ENCODE measurements at places on chromosomes 16 and 17.

GRCh38 chr16:49986351-49987124 is 38.5 kb upstream of the CNEP1R1 start:
- no peak for DNase-seq

DNA sequence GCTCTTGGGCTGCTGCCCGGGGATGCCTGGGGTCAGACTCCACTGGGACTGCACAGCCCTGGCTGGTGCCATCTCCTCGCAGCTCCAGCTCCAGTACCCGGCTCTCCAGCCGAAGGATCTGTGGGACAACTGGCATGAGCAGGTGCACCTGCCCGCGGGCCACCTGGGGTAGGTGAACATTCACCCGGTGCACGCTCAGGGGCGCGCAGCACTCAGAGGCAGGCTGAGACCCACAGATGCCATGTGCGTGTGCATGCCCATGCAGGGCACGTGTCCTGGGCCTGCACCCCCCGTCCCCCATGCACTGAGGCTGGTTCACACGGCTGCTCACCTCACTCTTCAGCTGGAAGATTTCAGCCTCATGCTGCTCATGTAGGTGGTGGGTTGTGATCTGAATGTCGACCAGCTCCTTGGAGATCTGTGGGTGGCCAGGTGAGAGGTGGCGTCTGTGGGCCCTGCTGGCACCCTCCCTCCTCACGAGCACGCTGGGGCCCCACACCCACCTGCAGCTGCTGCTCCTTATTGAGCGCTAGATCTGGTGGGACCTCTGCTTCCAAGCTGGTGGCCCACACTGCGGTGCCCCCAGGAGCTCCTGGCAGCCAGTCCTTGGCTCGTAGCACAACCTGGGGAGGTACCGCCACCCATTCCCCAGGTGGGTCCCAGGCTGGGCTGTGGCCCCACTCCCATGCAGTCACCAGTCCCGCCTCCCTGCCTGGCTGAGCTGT is 618 bp downstream of the CCDC78 start:
- no peak for DNase-seq

GRCh38 chr16:75074920-75075687 is 41.5 kb downstream of the LDHD start:
- DNase-seq, result peak; percentile 63

DNA sequence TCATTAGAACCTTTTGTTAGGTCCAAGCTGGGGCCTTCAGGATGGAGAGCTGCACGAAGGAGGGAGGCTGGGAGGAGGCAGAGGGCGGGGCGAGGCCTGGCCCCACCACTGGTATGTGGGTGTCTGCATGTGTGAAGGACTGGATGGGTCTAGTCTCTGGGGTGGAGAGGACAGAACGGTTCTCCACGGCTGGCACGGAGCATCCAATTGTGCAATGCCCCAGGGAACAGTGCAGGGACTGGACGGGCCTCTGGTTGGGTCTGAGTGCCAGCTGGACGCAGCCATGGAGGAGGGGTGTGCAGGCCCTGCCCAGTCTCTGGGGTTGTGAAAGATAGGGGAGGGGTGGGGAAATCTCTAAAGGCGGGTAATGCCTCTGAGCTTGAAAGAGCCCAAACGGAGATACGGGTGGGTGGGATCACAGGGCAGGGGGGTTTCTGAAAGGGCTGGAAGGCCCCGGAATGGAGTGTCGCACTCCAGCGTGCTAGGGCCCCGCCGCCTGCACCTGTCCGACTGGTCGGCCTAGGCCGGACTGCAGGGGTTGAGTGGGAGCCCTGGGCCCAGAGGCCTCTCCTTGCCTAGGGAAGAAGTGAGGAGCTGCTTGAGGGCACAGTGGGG is 1.6 kb downstream of the PPL start:
- DNase-seq, result no peak

- no peak for DNase-seq
Observed at GRCh38 chr16:87366288-87366687, 17.3 kb downstream of the FBXO31 start.

DNA sequence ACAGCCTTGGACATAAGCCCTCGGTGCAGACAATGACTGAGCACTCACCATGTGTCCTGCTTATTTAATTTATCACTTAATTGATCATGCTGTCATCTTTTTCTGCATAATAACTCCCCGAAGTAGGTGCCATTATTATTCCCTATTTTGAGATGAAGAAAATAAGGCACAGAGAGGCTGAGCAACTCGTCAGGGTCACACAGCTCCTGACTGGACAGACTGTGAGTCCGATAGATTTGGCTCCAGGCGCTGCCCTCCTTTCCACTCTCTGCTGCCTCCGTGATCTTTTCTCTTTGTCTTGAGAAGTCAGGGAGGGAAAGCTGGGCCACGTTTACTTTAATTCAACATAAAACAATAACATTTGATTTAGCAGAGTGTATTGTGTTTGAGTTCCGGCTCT is 19.0 kb upstream of the N4BP1 start:
- DNase-seq, result no peak

DNA sequence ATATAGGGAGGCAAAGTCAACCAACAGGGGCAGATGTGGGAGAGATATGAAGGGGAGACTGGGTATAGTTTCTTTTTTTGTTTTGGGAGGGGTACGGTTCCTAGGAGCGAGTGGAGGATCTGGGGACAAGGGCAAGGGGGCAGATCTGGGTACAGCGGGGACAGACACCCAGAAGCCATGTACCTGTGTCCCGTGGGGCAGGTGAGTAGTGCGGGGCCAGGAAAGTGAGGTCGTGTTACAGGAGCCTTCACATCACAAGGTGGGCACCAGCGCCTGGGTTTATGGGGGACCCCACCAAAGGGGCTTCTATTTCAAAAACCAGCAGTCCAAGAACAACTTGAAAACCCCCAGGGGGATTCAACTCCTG is 11.5 kb downstream of the LITAF start:
- no peak for DNase-seq

- DNase-seq, result no peak
Observed at GRCh38 chr17:17978481-17979424, 6.1 kb downstream of the DRC3 start.

Data from stimulated activated CD8-positive, alpha-beta memory T cell treated with anti-CD3 and anti-CD28 coated beads, Interleukin-4, amount 100 ng/mL, for 1 hour (primary cell).